H7 (cell line): ENCODE measurements at places on chromosomes 12 and 14. TPM values are rescaled to one million over a fixed set of nuclear protein-coding genes. Genes with fewer than 3 reads are reported as not detected.

The CPNE8 gene
- 10.9 and 12.4 TPM in 2 replicates for total RNA-seq

The NOPCHAP1 gene
- total RNA-seq: 17.5 and 19.3 TPM in 2 replicates

The DNM1L gene
- 63.4 and 78.7 TPM in 2 replicates for total RNA-seq

The TOMM20L gene
- not detected in 2 replicates for total RNA-seq

The PIP4K2C gene
- 26.0 and 26.3 TPM in 2 replicates for total RNA-seq

The KERA gene
- not detected in 2 replicates for total RNA-seq

The ACOT6 gene
- not detected in 2 replicates for total RNA-seq

The SMCO3 gene
- total RNA-seq: not detected in 2 replicates

The CCNK gene
- 14.2 and 14.7 TPM in 2 replicates for total RNA-seq

The TPI1 gene
- total RNA-seq: 1,353 and 1,607 TPM in 2 replicates

The CD69 gene
- not detected in 2 replicates for total RNA-seq

The AKAP3 gene
- 1.5 and 1.9 TPM in 2 replicates for total RNA-seq

The SLC10A1 gene
- total RNA-seq: not detected in 2 replicates

GRCh38 chr12:92465786-92466295, 236.9 kb upstream of the PLEKHG7 start:
- DNase-seq: no peak

GRCh38 chr14:67763158-67763822, 53.1 kb downstream of the ZFYVE26 start:
- DNase-seq: no peak

GRCh38 chr14:51208982-51209381, 31.1 kb upstream of the TMX1 start:
- DNase-seq: no peak

DNA sequence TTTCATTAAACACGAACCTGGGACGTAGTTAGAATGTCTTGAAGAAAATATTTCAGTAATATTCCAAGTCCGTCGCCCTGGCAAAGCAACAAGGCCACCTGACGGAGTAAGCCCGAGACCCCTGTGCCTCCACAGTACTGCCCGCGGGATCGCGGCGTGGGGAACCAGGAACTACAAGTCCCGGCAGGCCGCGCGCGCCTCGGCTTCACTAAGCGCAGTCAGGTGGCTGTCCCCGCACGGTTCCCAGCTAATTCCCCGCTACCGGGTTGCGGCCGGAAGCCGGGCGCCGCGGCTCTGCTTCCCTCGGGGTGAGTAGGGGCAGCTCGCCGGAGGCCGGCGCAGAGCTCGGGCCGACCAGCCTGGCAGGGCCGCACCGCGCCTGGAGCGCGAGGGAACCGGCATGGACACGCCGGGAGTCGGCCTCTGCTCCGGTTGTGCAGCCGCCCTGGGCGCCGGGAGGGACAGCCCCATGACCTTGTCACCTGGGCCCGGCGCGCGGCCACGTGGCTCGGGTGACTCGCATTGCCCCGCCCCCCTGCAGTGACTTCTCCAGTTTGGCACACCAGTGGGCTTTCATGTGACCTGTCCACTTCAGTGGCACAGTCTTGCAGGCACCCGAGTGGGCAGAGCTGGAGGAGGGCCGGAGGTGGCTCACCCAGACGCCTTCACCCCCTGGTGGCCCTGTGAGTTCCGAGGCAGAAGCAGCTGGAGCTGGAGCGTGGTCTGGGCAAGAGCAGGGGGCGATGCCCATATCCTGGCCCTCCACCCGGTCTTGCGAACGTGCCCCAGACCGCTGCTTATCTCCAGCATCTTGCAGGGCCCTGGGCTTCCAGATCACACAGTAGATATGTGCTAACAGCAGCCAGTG, at the start of gene ADCK1:
ADCK1 (plus strand) TSS at position 247 of the 868 bp plus-strand sequence. CDS start 18,870 bp downstream, outside the sequence.
- DNase-seq: peak; percentile 90

GRCh38 chr14:34035177-34035933, 84.5 kb upstream of the EGLN3 start:
- DNase-seq: no peak

- peak; percentile 11 for DNase-seq
Measured at GRCh38 chr12:43325786-43326185, 226.2 kb downstream of the ADAMTS20 start.

- DNase-seq: peak; percentile 56
Measured at GRCh38 chr14:69042787-69043444, 63.8 kb upstream of the ACTN1 start.

GRCh38 chr14:87567618-87568295, 425.2 kb downstream of the GALC start:
- no peak for DNase-seq

- DNase-seq: peak; percentile 91
Measured at GRCh38 chr12:49019443-49020324, 1.1 kb upstream of the PRKAG1 start.

DNA sequence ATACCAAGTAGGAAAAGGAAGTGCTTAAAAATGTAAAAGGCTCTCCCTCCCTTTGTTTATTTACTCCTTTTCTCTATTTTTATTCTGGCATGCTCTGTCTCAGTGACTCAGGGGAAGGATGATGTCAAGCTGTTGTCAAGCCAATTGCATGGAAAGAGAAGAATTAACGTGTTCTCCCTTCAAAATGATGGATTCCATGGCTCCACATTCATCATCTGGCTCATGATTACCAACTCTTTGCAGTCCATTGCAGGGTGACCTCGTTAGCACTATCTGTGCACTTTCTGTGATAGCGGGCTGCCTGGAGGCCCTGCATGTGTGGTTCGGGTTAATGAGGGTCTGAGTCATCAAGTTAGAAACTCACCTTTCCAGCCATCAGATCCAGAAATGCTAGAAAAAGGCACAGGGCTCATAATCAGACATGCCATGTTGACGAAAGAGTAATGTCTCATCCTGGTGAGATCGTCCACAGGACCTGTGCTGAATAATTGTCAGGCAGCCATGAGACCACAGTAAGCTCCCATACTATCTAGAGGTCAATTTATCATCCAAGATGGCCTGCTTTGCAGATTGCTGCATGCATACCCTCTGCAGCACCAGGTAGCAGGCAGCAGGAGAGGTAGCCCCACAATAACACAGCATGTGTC, 79.2 kb upstream of the BTG1 start:
- peak; percentile 13 for DNase-seq

GRCh38 chr12:14975457-14975856, 2.6 kb downstream of the PDE6H start:
- DNase-seq: no peak

- no peak for DNase-seq
Measured at GRCh38 chr14:55448141-55448614, 7.8 kb upstream of the TBPL2 start.

DNA sequence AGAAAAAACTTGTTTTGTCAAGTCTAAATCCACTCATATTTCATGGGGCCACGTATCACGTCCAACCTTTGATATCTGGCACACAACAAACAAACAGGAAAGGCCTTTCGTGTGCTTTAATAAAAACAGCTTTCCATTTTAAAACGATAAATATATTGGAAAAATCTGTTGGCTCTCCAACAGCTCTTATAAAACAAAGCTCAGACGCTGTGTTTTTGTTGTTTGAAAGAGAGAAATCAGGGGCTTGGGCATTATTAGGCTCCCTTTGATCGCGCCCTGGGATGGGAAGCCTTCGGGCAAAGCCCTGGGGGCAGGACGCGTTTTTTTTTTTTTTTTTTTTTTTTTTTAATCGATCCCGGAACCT, 429 bp upstream of the PLEKHA5 start:
- no peak for DNase-seq

DNA sequence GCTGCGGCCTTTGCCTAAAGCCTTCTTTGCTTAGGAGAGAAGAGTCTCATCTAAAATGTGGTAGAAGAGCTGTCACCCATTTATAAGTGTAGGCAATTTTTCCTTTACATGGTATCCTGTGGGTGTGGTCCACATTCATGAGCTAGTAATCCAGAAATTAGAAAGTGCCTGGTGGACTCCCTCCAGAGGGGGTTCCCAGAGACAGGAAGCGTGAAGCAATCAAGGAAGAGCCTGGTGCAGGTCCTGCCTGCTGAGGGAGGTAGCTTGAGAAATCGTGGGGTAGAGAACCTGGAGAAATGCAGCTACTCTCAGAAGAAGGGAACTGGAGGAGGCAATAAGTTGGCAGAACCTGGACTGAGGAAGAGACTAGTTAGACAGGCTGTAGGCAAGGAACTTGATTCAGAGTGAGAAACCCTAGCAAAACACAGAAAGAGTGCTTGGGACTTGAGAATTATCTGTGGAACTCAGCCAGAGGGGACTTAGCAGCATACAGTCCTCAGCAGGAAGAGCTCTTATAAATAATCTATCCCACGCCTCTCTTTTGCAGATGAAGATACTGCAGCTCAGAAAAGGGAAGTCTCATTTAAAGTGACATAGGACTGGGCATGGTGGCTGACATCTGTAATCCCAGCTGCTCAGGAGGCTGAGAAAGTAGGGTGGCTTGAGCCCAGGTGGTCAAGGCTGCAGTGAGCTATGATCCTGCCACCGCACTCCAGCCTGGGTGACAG, 182.4 kb upstream of the CCND2 start:
- DNase-seq: no peak

- no peak for DNase-seq
Measured at GRCh38 chr12:88298761-88299242, 156.7 kb downstream of the TMTC3 start.

- DNase-seq: no peak
Measured at GRCh38 chr14:25197885-25198284, 147.9 kb upstream of the STXBP6 start.

DNA sequence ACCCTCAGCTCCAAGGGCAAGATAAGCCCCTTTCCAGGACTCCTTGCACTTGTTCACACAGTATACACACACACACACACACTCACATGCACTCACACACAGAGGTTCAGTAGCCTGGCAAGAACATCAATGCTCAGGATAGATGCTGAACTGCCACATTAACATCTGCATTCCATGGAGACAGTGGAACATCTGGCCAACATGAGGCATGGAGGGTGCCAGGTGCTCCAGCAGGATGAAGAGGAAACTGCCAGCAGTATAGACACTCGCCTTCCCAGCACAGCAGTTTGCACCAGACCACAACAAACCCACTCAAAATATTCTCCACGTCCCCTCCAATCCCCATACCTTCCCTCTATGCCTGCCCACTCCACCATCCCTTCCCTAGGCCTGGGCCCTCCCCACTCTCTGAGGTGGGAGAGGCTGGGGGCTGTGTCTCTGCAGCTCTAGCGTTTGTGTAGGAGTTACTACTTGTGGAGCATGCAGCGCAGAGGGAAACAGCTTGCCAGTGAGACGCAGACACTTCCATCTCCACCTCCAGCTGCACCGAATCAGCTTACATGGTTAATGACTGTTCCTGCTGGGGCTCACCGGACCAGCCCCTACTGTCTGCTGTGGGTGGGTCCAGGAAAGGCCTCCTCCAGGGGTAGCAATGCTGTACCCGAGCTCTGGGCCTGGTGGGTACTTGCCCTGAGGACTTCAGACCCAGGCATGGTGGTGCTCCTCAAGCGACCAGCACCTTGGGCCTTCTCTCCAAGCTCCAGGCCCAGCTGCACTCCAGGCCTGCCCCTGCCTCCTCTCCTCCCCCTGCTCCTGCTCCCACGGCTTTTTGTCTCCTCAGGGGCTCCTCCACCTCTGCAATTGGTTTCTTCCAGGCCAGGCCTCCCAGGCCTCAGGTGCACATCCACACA, 18.6 kb upstream of the PLEKHG3 start:
- peak; percentile 58 for DNase-seq

- DNase-seq: no peak
Measured at GRCh38 chr12:65368055-65368454, 89.6 kb downstream of the MSRB3 start.

DNA sequence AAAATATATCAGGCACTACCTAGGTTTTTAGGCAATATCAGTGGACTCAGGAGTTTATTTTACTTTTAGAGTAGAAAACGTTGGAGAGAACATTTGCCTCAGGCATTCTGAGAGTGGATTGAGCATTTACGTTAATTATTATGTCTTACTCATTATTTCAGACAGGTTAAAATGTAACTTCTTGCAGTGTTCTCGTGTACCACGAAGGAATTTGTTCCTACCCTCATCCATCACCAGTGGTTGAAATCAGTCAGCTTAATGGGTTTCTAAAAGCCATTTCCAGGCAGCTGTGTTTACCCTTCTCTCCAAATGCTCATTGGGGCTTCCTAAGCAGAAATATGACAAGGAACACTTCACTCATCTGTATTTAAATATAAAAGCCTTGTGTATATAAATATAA, 9.1 kb upstream of the LDHB start:
- no peak for DNase-seq

GRCh38 chr12:47080725-47081502, 1.2 kb upstream of the AMIGO2 start:
- DNase-seq: peak; percentile 42

GRCh38 chr12:108838194-108839017, 19.0 kb downstream of the SSH1 start:
- DNase-seq: no peak

DNA sequence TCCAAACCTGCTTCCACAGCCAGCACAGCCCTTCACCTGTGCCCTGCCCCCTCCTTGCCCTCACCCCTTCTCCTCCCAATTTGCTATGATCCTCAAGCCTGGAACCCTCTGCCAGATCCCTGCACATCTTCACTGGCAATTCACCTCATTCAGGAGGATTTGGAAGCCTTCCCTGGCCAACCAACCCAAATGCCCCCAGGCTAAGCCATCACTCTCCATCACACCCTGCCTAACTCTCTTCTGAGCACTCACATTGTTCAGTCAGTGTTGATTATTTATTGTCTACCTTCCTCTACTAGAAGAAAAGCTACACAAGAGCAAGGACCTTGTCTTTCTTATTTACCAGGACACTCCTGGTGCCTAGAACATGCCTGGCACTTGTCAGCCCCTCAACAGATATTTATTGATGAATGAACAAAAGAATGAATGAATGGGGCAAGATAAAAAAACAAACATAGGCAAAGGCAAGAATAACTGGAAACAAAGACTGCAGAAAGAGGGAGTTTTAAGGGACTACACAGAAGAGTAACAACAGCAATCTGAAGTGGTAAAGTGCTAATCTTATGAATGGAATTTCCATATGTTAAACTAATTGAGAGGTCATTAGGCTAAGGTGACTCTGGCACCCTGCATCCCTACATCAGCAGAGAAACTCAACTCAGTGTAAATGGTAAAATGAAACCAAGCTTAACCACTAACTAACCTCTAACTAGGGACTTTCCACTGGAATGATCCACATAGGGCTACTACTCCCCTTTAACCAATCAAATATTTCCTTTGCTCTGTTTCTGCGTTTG, 33.4 kb downstream of the TMTC1 start:
- DNase-seq: no peak

DNA sequence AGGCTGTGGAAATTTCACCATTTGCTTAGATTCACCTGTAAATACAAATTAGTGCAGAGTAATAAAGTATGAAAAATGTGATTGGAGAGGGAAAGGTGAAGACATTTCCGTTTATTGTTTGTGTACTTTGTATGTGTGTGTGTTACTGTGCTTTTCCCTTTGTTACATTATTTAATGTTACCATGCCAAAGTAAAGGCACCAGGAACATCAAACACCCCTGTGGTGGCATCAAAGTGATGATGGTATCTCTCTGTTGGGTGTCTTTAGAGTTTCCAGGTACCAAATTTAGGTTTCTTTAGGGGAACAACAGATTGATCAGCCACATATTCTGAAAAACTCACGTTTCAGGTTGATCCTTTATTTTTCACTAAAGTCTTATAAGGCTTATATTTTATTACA, 189.0 kb upstream of the FBXO33 start:
- DNase-seq: no peak

DNA sequence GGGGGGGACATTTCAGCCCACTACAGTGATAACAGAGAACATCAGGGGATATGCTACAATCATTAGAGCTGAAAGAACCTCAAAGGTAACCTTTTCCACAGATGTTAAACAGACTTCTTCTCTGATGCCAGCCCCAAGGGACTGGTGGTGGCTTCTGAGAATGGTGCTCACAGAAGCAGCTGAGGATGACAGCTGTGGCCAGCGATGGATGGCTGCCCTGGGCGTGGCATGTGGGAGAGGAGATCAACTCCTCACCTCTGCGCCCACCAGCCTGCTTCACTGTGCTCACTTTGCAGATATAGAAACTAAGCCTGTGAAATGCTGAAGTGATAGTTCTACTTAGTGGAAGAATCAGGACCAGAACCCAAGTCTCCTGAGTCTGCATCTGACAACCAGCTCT, 33.0 kb downstream of the FOXN3 start:
- no peak for DNase-seq
